ENCODE measurements at places on chromosomes 11 and 22.

DNA sequence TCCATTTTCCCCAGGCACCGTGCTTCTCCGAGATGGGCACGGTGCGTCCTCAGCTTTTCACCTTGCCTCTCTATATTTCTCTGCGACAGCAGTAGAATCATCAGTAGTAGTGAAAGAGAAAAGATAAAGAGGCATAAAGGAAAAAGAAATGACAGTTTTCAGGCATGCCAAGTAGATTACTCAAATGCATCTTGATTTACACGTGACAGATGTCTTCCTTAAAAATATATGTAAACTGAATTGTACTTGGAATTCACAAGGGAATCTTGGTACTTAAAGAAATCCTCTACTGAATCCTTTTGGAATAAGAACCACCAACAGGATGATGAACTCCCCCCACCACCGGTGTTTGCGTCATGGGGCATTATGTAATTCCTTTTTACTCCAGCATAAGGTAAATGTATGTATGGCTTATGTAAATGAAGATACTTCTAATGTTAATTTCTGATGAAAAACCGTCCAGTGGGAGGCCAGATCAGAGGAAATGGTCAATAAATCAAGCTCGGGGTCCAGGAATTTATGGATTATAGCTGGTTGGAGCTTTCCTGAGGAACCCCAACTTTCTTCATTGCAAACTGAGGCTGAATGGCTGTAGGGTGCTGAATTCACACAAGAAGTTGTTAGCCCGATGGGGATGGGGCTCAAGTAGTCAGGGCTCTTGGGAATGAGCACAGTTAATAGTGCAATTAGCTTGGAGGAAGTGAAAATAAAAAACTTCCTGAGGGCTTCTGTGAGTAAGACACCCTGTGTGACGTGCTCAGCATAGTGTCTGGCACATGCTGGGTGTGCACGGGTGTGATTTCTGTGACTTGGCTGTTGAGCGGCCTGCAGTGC, 630.4 kb downstream of the OPCML start:
- no peak for DNase-seq

DNA sequence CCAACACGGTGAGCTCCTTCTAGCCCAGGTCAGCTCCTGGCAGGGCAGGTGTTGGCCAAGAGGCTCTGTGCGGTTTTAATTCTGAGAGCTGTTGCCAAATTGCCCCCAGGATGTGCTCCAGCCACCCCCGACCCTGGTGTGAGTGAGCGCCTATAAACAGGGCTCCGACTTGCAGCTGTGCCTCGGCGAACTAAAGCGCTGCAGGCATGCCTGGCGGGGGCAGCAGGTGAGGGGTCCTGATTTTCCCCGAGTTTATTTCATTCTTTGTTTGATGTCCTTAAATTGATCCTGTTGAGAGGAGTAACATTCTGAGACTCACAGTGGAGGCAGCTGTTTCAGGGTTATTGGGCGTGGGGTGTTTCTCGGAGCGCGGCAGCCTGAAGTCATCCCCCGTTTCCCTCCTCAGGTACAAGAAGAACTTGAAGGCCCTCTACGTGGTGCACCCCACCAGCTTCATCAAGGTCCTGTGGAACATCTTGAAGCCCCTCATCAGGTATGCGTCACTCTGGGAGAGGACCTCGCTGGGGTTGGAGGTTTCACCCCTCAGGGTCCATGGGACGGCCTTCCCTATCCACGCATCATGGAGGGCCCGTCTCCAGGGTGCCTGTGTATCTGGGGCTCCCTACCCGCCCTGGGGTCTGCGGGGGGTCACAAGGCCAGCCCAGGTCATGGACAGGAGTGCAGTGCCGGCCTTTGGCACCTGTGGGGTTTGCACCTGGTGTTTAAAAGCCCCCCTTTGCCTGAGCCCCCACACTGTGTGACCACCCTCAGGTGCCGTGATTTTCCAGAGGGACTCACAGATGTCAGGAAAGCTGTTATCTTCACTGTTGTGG, 62.1 kb downstream of the ARHGAP8 start:
- DNase-seq: no peak

DNA sequence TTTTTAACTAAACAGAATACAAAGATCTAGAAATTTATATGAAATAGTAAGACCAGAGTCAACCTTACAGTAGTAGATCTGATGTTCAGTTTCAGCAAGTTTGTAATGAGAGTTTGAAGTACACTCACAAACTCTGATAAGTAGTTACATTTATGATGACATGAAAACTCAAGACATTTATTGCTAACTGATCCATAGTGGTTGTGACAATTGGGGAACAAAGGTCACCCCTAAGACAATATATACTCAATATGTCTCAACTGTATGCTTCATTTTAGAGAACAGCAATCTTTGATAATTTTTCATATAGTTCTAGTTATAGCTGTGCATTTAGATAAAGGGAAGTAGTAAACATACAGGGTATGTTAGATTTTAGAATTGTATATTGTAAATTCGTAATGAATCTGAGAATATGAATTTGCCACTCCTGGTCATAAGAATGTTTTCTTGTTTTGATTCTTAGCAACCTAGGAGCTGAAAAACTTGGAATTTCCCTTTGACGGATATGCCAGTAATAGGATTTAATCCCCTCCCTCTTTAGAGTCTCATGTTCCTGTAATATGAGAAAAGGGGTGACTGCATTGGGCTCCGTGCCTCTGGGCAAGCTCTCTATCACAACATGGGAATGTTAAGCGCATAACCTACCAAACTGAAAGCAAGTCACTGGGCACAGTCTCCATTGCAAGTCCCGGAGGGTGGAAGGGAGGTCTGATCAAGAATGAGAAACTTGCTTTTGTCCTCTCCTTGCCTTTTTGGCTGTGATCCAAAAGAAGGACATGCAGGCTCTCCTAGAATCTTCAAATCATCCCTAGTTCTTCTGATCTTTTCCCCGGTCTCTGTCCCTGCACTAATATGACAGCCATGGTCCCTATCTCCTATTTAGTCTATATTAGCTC, 11.4 kb downstream of the OR10D3 start:
- DNase-seq: no peak

GRCh38 chr11:26780376-26781085, 58.7 kb upstream of the SLC5A12 start:
- no peak for DNase-seq

DNA sequence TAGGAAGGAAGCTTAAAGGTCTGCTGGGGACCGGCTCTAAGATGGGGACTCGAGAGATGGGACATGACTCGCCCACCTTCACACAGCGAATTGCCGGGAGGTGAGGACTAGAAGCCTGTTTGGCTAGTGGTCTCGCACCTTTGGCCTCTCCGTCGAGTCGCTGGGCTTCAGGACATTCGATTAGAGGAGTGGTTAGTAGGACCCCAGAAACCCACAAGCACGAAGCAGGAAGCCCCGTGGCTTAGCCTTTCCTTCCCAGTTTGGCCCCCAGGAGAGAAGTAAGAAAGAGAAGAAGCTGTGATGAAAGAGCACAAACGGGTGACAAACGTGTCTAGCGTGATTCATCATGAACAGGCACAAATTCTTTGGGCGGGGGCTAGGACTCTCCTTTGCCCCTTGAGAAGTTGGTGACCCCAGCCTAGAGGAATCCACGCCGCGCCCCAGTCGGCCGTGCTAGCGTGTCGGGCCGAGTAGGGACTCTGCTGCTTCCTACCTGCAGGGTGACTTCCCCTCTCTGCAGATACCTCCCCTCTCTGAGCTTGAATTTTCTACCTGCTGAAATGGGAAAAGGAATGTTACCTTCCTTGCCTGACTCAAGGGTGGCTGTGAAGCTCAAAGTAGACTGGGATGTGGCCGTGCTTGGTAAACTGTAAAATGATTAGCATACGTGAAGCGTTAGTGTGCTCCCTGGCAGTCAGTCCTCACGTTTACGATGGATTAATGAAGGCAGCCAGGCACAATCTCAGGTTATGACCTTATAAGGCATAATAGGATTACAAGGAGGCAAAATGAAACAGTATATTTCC, 1.1 kb upstream of the ADM start:
- no peak for DNase-seq

DNA sequence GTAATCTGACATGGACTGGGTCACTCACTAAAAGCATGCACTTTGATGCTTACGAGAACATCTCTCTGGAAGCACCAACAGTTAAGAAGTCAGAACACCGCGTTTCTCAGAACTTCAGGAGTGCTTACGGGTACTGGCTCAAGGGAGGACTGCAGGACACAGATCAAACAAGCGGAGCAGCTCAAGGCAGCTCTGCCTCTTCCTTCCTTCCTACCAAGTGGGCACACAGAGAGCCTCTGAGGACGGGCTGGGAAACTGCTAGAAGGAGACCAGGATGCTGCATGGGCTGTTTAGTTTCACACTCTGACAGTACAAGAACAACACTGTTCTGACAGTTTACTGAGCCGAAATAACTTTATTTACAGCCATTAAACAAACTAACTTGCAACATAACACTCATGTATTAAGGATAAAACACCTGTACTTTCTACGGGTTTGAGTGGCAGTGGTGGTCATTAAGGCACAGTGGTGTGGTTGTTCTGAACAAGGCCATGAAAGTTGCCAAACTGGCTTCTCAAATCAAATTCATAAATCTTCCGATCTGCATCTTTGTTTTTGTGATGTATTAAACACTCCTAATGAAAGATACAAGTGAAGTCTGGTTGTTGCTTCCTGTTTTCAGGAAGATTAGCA, 37.5 kb downstream of the ARFGAP3 start:
- DNase-seq: no peak

GRCh38 chr11:120937501-120937900, 86.4 kb upstream of the TBCEL start:
- no peak for DNase-seq

DNA sequence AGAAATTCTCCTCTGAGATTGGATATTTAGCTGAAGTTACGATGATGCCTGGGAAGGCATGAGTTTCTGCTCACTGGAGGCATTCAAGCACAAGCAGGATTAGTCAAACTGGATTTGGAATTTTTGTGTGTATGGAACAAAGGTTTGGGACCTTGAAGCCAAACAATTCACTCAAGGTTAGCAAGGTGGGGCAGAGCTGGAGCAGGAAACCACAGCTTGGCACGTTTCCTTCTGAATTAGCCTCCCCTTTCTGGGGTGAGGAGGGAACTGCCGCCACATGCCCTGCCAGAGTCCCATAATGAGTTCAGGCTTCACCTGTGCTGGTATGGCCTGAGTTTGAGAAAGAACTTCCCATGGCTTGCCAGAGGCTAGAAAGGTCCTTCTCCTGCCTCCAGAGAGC, 50.9 kb upstream of the RRAS2 start:
- no peak for DNase-seq

DNA sequence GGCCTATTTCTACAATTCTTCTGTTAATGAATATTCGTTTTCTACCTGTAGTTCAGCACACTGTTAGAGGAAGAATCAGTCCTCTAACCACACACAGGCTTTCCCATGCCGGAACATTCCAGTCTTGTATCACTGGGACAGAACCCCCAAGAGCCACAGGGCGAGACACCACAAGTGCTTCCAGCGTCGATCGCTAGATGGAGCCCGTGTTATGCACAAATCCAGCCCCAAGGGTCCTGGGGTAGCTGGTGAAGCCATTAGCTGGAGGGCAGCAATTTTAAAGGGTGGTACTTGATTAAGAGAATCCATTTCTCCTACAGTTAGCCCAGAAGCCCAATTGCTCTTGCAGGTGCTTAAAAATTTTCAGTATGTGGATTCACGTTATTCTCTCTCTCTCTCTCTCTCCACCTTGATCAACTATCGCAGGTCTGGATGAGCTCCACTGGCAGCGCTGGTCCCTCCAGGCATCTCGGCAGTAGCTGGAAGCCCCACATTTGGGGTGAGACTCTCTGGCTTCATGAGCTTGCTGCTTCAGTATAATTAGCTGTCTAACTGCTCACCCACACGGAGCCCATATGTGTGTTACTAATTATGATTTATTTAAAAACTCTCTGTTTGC, 148.2 kb upstream of the SNX19 start:
- DNase-seq: no peak

DNA sequence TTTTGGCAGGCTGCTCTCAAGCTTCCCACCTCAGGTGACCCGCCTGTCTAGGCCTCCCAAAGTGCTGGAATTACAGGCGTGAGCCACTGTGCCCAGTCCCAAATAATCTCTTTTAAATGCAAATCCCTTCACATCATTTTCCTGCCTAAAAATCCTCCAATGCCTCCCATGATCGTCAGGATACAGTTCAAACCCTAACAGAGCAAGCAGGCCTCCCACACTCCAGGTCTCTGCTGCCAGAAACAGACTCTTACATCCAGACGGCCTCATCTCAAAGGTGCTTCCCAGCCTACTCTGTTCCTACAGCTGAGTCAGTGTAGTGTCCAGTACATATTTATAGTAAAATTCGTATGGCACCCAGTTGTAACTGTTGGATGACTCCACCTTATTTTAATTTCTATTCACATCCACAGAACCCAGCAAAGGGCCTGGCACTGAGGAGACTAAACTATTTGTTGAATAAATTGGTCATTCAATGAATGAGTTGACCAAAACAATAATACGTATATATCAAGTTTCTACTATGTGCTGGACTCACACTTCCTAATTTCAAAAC, 8.2 kb downstream of the SIRT3 start:
- no peak for DNase-seq

GRCh38 chr11:73792584-73792983, 4.9 kb downstream of the MRPL48 start:
- DNase-seq: no peak

All from stimulated activated CD4-positive, alpha-beta T cell treated with anti-CD3 and anti-CD28 coated beads, Interleukin-15, amount 100 ng/mL, for 1 hour (primary cell).